ENCODE measurements at places on chromosomes 13 and 19.
A peak's percentile ranks its signal among the peaks of the same experiment; 100 is the strongest.

GRCh38 chr13:113098162-113098732 lies 7.3 kb upstream of the F7 start:
- no peak for DNase-seq

GRCh38 chr13:73849292-73849691 lies 284.9 kb downstream of the KLF12 start:
- DNase-seq = no peak

- DNase-seq = peak; percentile 41
Measured at GRCh38 chr19:49861541-49862378, 5.6 kb downstream of the PNKP start.

DNA sequence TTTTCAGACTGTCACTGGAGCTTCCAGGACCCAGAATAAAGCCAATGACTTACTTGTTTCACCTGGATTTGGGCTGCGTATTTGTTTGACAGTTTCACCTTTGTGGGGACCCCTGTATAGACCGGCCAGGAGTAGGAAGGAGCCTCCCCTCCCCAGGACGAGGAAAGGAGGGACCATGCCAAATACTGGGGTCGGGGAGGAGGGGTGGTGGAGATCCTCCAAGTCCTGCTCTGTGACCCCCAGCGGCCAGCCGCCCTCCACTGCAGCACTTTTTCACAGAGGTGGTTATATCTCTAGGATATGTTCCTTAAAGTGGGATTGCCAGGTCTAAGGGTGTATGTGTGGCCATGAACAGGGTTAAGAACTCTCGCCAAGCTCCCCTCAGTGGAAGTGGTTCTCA lies 25.7 kb upstream of the ZNF492 start:
- no peak for DNase-seq

- DNase-seq = no peak
Measured at GRCh38 chr13:24301434-24301833, 7.9 kb upstream of the C1QTNF9 start.

DNA sequence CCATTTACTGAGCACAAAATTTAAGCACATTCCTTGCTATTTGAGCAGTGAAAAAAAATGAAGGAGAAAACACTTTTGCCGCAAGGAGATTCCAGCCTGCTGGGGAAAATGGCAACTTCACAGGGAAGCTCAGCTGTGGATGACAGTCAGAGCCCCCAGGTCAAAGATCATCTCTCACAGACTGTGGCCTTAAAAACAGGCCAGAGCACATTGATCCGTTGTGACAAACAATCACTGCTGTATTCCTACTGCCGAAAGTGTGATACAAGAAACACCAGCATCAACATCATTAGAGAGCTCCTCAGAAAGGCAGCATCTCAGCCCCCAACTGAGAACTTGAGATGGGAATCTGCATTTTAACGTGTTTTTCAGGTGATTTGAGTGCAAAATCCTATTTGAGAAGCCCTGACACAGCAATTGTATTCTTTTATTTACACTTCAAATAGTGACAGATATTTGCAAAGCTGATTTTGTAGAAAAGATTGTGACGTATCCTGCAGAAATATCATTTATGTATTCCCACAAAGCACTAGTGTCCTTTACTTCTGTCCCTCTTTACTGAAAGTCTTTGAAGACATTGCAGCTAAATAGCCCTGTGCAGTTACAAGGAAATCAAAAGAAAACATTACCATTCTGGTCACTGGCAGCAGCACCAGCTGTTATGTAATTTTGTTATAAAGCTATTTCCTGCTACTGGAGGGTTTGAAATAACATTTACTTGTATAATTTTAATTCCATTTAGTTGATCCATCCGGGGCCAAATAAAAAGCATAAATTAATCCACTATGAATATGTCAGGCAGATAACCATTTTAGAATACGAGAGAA lies 652.0 kb downstream of the LIG4 start:
- no peak for DNase-seq

- DNase-seq = no peak
Measured at GRCh38 chr13:69959046-69959445, 148.6 kb upstream of the ATXN8OS start.

DNA sequence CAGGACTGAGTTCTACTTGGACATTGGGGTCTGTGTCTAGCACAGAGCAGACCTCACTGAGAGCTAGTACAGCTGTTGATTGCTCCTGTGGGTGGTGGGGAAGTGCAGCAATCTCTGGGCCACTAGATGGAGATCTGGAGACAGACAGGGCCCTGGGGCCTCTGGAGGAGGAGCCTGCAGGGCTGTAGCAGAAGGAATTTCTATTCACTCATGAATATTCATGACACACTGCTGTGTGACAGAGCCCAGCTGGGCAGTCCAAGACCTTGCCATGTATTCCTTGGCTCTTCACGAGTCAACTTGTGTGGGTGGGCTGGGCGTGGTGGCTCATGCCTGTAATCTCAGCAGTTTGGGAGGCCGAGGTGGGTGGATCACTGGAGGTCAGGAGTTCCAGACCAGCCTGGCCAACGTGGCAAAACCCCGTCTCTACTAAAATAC lies 37.5 kb downstream of the SUGP2 start:
- peak; percentile 85 for DNase-seq

- no peak for DNase-seq
Measured at GRCh38 chr19:45177817-45178261, at the start of gene TRAPPC6A. TRAPPC6A (minus strand) TSS chr19:45178237; CDS start chr19:45178218, 19 bp downstream.

GRCh38 chr13:46385946-46386345 lies 1.1 kb downstream of the RUBCNL start:
- no peak for DNase-seq

- DNase-seq = no peak
Measured at GRCh38 chr19:31296741-31297390, 52.4 kb downstream of the TSHZ3 start.

DNA sequence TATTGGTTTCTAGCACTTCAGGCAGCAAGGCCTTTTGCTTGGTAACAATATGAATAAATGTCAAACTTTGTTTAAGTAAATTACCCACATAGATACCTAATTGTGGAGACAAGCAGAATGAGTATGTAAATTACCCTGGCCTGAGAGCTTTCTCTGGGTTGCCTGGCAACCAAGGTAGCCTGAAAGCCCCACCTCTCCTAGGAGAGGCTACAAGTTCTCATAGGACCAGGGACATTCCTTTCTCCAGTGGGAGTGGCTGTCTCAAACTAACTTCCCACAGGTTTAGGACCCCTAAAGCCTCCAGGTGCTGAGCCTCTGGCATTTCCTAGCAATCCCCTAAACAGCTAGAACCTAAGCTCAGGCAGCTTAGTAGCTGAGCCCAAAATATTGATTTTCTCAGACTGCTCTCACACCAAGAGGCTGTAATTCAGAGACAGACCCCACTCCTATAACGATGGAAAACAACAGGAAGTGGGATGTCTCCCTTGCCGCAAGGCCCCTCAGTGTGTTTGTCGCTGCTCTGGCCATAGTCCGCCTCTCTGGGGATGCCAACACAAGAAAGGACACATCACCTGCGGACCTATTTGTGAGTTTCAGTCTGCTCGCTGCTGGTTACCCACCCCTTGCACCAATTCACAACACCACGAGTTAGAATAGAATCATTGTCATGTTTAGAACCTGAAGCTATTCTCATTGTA lies 207.3 kb downstream of the DLEU7 start:
- DNase-seq = no peak

DNA sequence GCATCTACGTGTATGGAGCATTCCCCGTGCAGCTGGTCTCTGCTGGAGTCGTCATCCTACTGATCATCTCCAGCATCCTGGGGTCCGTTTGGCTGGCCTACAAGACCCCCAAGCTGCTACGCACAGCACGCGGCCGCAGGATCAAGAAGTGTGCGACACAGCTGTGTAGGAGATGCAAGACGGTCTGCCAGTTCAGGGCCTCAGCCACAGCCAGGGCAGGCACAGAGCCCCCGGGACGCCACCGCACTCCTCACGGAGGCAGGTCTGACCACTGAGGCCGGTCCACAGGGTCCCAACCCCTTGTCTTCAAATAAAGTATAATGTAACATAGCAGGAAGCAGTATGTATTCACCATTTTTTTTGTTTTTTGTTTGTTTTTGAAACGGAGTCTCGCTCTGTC lies 6.1 kb downstream of the PRR22 start:
- DNase-seq = no peak

GRCh38 chr13:46339035-46339666 lies 47.9 kb downstream of the RUBCNL start:
- no peak for DNase-seq

- no peak for DNase-seq
Measured at GRCh38 chr13:51644654-51645053, 60.4 kb downstream of the WDFY2 start.

GRCh38 chr13:46899801-46900200 lies 2.9 kb upstream of the HTR2A start:
- peak; percentile 32 for DNase-seq

DNA sequence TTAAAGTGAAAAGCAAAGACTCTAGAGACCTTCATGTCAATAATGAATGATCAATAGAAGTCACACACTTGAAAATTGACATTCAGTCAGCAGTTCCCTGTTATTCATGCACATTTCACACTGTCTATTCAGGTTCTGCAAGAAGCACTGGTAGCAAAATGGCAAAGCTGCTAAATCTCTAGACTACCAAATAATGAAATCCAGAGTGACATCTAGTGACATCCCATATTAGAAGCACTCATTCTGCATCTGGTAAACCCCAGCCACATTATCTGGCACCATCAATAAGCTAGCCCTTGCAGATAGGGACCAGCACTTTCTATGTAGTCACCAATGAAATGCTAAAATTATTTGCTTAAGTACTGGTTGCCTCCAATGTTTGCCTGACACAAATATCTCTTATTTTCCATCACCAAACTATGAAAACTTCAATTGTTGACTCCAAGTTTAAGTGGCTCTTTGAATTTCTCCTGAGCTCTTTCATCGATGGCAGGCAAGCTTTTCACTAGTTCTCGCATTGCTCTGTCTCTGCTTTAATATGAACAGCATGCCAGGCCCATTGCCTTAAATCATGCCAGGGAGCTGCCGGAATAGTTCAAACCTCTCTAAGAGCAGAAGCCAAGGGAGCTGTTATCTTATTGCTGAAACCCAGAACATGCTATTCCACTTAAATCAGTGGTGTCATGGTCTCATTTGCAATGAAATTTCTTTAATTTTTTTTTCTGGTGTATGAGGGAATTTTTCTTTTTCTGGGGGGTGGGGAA lies 409.9 kb downstream of the MZT1 start:
- DNase-seq = no peak

DNA sequence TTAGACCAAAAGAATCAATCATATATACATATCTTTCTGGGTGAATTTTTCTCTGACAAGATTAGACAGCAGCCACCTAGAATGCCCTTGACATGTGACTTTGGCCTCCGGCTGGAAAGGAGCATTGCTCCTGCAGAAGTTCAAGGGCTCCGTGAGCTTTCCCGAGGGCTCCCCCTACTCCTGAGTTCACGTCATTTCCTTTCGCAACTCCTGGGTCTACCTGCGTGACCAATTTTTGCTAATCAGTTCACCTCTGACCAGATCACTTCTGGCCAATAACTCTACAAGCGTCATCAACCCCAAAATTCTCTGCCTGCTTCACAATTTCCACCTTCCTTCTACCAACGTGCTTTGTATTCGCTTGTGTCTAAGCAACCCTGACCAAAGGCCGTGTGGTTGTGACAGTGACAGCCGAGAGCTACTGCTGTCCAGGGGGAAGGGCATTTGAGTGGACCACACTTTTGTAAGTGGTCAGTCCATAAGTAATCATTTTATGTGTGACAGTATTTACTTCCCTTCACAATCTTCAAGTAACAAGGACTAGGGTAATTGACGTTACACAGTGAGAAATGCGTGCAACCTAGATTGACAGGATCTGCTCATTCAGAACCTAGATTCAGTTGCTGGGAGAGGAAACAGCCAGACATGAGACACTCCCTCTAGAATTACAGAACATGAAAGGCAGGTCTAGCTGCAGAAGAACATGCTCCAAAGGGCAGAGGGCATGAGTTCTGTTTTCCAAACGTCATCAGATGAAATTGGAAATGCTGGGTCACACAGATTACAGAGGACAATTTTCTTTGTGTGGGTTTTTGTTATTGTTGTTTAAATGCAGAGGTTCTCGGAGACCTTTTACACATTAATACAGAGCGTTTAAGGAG lies 145.9 kb upstream of the SPACA7 start:
- DNase-seq = no peak
